T-helper 2 cell treated with Interferon-gamma antibody and Interleukin-4, amounts not matched to agents 5 μg/mL and 100 μg/mL, for 36 hours (primary cell): ENCODE measurements at places on chromosomes 7 and 10.

DNA sequence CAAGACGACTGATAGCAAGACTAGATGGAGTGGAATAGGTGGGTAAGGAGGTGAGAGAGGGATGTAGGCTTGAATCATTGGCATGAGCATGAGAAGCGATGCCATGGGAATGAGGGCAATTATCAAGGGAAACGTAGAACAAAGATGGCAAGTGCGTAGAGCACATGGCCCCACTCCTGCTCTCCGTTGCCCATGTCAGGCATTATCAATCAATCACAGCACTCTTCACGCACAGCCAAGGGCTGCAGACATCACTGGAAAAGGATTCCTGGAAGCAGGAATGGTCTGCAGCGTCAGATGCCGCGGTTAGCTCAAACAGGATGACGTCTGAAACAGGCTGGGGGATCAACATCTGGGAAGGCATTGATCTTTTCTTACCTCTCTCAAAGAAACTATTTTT, 25.6 kb upstream of the GALNTL5 start:
- DNase-seq = no peak

GRCh38 chr10:21552638-21553037, 18.6 kb downstream of the MLLT10 start:
- DNase-seq = no peak

DNA sequence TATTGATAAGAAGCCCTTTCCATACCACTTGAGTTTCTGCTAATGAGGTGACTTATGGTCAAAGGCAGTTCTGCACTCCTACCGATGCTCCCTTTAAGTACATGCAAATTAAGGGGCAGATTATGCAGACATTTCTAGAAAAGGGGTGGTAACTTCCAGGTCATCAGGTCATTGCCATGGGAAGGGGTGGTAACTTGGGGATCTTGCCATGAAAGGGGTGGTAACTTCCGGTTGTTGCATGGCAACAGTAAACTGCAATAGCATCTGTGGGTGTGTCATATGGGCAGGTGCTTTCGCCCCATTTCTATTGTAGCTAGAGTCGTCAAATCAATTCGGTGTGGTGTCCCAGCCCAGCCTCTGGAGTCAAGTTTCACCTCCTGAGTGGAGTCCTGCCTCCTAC, 150.9 kb downstream of the UBE2H start:
- DNase-seq = no peak

GRCh38 chr10:6164271-6165095, 38.2 kb upstream of the PFKFB3 start:
- no peak for DNase-seq

DNA sequence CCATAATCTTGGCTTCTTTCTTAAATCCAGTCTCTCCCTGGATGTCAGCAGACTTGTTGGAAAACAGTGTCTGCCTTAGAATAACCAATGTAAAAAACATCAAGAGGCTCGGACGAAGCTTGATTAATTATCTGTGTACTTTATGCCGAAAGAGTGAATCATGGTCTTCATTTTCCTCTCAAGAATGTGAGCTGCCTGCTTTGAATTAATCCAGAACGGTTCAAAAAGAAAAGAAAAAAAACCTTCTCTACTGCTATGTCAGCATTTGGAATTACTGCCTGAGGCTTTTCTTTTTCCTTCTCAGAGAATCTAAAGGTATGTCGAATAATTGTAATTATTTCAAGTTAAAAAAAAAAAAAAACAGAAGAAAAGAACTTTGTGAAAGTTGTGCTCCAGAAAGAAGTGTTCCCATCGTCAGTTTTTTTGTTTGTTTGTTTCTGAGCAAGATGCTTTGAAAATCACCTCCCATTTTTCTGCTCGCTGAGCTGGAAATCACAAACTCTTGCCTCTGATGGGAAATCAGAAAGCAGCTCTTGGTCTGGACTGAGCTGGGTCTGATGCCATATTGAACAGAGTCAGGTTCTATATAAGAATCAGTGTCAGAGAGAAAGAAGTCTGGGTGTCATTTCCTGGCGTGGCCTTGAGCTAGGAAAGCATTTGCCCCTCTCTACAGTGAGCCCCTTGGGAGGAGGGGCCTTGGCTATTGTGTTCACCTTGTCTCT, 20.2 kb downstream of the PLPP4 start:
- DNase-seq = no peak
